ENCODE measurements at places on chromosomes 12 and 14.

- peaks cover 54% of the 10 kb centered on the region for H3K27me3 ChIP-seq
- H3K4me3 ChIP-seq, result no peak overlapping the region
- no peaks in the 10 kb centered on the region for H3K36me3 ChIP-seq
Observed at GRCh38 chr12:42475106-42475505, 114.4 kb downstream of the PRICKLE1 start.

- DNase-seq, result no peak
- no peak overlapping the region for H3K4me3 ChIP-seq
Observed at GRCh38 chr14:45361727-45362126, 108.7 kb upstream of the MIS18BP1 start.

DNA sequence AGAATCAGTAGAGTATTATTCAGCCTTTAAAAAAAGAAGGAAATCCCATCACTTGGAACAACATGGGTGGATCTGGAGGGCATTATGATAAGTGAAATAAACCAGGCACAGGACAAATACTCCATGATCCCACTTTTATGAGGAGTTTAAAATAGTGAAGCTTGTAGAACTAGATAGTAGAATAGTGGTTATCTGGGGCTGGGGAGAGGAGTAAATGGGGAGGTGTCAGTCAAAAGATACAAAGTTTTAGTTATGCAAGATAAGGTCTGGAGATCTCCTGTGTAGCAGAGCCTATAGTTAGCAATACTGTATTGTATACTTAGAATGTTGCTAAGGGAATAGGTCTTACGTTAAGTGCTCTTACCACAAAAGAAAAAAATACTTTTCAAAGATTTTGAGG is 64.9 kb downstream of the RIC8B start:
- peaks cover 19% of the 10 kb centered on the region for H3K36me3 ChIP-seq
- no peak for DNase-seq
- H3K27ac ChIP-seq, result no peak overlapping the region
- no peak overlapping the region for H3K4me3 ChIP-seq
- no peaks in the 10 kb centered on the region for H3K27me3 ChIP-seq

DNA sequence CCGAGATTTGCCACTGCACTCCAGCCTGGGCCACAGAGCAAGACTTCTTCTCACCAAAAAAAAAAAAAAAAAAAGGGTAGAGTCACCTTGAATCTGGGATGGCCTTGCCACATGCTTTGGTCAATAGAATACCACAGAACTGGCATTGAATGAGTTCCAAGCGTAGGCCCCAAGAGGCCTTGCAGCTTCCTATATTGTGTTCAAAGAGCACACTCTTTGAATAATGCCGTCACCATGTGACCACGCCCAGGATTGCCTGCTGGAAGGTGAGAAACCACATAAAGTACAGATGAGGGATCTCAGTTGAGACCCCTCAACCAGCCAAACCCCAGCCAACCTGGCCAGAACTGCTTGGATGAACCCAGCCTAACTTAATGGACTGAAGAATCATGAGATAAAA is 239.2 kb upstream of the AMIGO2 start:
- peaks cover 2% of the 10 kb centered on the region for H3K36me3 ChIP-seq
- no peak overlapping the region for H3K27ac ChIP-seq
- H3K4me3 ChIP-seq, result no peak overlapping the region

- no peak overlapping the region for H3K4me3 ChIP-seq
- H3K4me1 ChIP-seq, result peaks cover 2% of the 10 kb centered on the region
- H3K27me3 ChIP-seq, result no peaks in the 10 kb centered on the region
- H3K36me3 ChIP-seq, result peaks cover 3% of the 10 kb centered on the region
Observed at GRCh38 chr14:67285876-67286452, 44.7 kb downstream of the PALS1 start.

- peaks cover 5% of the 10 kb centered on the region for H3K4me1 ChIP-seq
- no peak overlapping the region for H3K4me3 ChIP-seq
- H3K36me3 ChIP-seq, result no peaks in the 10 kb centered on the region
- H3K27ac ChIP-seq, result no peak overlapping the region
- DNase-seq, result no peak
Observed at GRCh38 chr14:99779751-99780150, 13.5 kb upstream of the EML1 start.

GRCh38 chr14:79376557-79376956 is 834.7 kb downstream of the DIO2 start:
- no peak overlapping the region for H3K4me3 ChIP-seq
- DNase-seq, result no peak
- no peaks in the 10 kb centered on the region for H3K36me3 ChIP-seq
- H3K27me3 ChIP-seq, result no peaks in the 10 kb centered on the region
- no peak overlapping the region for H3K27ac ChIP-seq

GRCh38 chr14:93301821-93302447 is 30.9 kb downstream of the BTBD7 start:
- H3K4me3 ChIP-seq, result no peak overlapping the region
- no peaks in the 10 kb centered on the region for H3K27me3 ChIP-seq
- H3K4me1 ChIP-seq, result peaks cover 40% of the 10 kb centered on the region
- no peaks in the 10 kb centered on the region for H3K36me3 ChIP-seq
- no peak overlapping the region for H3K27ac ChIP-seq

- no peak overlapping the region for H3K4me3 ChIP-seq
- H3K27me3 ChIP-seq, result peaks cover 66% of the 10 kb centered on the region
- no peaks in the 10 kb centered on the region for H3K36me3 ChIP-seq
- H3K27ac ChIP-seq, result no peak overlapping the region
- peaks cover 15% of the 10 kb centered on the region for H3K4me1 ChIP-seq
Observed at GRCh38 chr12:93592641-93593406, 20.3 kb downstream of the SOCS2 start.

DNA sequence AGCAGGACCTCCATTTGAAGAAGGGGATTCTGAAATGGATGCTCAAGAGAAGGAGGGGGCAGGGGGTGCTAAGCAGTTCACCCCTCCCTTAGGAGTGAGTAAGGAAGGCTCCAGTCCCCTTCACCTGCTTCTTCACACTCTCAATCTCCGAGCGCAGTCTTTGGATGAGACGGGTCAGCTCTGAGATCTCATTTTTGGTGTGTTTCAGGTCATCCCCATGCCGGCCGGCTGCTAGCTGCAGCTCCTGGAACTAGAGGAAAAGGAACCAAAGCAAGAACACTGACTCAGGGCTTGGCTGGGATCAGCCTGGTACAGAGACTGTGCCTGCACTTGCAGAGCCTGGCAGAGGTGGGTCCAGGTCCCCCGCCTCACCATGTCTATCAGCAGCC is 7.3 kb downstream of the KRT73 start:
- H3K4me3 ChIP-seq, result no peak overlapping the region
- no peak for DNase-seq
- no peaks in the 10 kb centered on the region for H3K36me3 ChIP-seq
- peak overlapping the region; percentile 16 for H3K27ac ChIP-seq
- no peaks in the 10 kb centered on the region for H3K27me3 ChIP-seq

DNA sequence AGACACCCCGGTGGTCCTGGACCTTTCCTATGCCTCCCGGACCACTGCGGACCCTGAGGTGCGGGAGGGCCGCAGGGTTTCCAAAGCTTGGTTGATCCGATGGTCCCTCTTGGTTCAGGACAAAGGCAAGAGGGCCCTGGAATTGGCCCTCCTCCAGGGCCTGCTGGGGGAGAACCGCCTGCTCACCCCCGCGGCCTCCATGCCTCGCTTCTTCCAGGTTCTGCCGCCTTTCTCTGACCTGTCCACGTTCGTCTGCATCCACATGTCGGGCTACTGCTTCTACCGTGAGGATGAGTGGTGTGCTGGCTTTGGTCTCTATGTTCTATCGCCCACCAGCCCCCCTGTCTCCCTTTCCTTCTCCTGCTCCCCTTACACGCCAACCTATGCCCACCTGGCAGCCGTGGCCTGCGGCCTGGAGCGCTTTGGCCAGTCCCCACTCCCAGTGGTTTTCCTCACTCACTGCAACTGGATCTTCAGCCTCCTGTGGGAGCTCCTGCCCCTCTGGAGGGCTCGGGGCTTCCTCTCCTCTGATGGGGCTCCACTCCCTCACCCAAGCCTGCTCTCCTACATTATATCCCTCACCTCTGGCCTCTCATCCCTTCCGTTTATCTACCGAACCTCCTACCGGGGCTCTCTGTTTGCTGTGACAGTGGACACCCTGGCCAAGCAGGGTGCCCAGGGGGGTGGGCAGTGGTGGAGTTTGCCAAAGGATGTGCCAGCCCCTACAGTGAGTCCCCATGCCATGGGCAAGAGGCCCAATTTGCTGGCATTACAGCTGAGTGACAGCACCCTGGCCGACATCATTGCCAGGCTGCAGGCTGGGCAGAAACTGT is 13.8 kb downstream of the CBLN3 start:
- no peak for DNase-seq
- no peak overlapping the region for H3K4me3 ChIP-seq
- peaks cover 4% of the 10 kb centered on the region for H3K27me3 ChIP-seq
- H3K4me1 ChIP-seq, result no peaks in the 10 kb centered on the region
- H3K36me3 ChIP-seq, result no peaks in the 10 kb centered on the region
- no peak overlapping the region for H3K27ac ChIP-seq

- DNase-seq, result no peak
- H3K4me1 ChIP-seq, result no peaks in the 10 kb centered on the region
- peaks cover 25% of the 10 kb centered on the region for H3K36me3 ChIP-seq
Observed at GRCh38 chr12:45912774-45913173, 77.6 kb downstream of the SCAF11 start.

- H3K27me3 ChIP-seq, result no peaks in the 10 kb centered on the region
- peaks cover 42% of the 10 kb centered on the region for H3K4me1 ChIP-seq
- DNase-seq, result no peak
- H3K27ac ChIP-seq, result peak within 1 kb of the TSS; percentile 98
Observed at GRCh38 chr12:49367381-49368239, at the start of gene SPATS2. TSS of gene SPATS2 (plus strand) at chr12:49367462. CDS start at chr12:49461013, 93,551 bp downstream.

GRCh38 chr12:12608557-12608957 is 3.1 kb upstream of the CREBL2 start:
- no peaks in the 10 kb centered on the region for H3K27me3 ChIP-seq
- peaks cover 58% of the 10 kb centered on the region for H3K4me1 ChIP-seq
- peaks cover 19% of the 10 kb centered on the region for H3K36me3 ChIP-seq
- no peak overlapping the region for H3K4me3 ChIP-seq
- peak overlapping the region; percentile 19 for H3K27ac ChIP-seq

- H3K36me3 ChIP-seq, result peaks cover 29% of the 10 kb centered on the region
- peak overlapping the region; percentile 59 for H3K27ac ChIP-seq
- no peak for DNase-seq
- peaks cover 67% of the 10 kb centered on the region for H3K4me1 ChIP-seq
- no peak overlapping the region for H3K4me3 ChIP-seq
- H3K27me3 ChIP-seq, result no peaks in the 10 kb centered on the region
Observed at GRCh38 chr14:71362920-71363584, 455.8 kb downstream of the PCNX1 start.

GRCh38 chr12:31962076-31962475 is 2.9 kb downstream of the RESF1 start:
- peak overlapping the region; percentile 96 for H3K27ac ChIP-seq
- H3K4me1 ChIP-seq, result peaks cover 80% of the 10 kb centered on the region
- DNase-seq, result no peak
- H3K4me3 ChIP-seq, result peak overlapping the region; percentile 96
- H3K36me3 ChIP-seq, result peaks cover 86% of the 10 kb centered on the region
- no peaks in the 10 kb centered on the region for H3K27me3 ChIP-seq

- no peak overlapping the region for H3K27ac ChIP-seq
- H3K36me3 ChIP-seq, result no peaks in the 10 kb centered on the region
- H3K4me3 ChIP-seq, result no peak overlapping the region
- peaks cover 8% of the 10 kb centered on the region for H3K4me1 ChIP-seq
Observed at GRCh38 chr12:89384807-89385206, 32.5 kb upstream of the DUSP6 start.

- DNase-seq, result no peak
- no peaks in the 10 kb centered on the region for H3K36me3 ChIP-seq
- H3K27me3 ChIP-seq, result no peaks in the 10 kb centered on the region
- no peak overlapping the region for H3K27ac ChIP-seq
Observed at GRCh38 chr12:75932241-75932640, 99.3 kb downstream of the PHLDA1 start.

DNA sequence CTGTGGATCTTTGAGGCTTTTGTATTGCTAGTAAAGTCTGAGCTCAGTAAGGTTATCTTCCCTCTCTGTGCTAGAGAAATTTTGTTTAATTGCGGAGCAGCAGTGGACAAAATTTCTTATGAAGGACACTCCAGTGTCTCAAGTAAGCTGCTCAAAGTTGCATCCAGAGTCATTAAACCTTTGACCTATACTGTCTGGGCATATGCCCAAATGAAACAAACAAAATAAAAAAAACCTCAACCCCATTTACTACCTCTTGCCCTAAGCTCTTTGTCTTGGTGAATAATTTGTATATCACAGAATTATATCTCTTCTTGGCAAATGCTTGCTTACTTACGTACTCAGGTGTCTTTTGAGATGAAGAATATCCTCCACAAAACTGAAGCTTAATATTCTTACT is 465.2 kb downstream of the SOX5 start:
- no peak for DNase-seq
- no peaks in the 10 kb centered on the region for H3K4me1 ChIP-seq
- no peaks in the 10 kb centered on the region for H3K36me3 ChIP-seq
- no peak overlapping the region for H3K27ac ChIP-seq
- H3K27me3 ChIP-seq, result no peaks in the 10 kb centered on the region

DNA sequence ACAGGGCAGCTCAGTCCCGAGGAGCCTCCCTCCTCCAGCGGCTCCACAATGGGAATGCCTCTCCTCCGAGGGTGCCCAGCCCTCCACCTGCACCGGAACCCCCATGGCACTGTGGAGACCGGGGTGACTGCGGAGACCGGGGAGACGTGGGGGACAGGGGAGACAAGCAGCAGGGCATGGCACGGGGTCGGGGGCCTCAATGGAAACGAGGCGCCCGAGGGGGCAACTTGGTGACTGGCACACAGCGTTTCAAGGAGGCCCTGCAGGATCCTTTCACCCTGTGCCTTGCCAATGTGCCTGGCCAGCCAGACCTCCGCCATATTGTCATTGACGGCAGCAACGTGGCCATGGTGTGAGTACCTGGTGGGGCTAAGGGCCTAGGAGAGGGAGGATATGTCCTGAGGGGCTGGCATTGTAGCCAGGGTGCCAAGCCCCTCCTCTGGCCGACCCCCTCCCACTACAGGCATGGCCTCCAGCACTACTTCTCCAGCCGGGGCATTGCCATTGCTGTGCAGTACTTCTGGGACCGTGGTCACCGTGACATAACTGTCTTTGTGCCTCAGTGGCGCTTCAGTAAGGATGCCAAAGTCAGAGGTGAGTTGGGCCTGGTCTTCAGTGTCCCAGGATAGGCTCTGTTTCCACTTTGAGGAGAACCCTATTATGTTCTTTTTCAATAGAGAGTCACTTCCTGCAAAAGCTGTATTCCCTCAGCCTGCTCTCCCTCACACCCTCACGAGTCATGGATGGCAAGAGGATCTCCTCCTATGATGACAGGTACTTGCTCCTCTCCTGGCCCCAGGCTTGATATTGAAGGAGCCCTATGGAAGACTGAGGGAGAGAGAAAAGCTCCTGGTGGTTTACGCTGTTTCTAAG is 2.7 kb downstream of the KHNYN start:
- DNase-seq, result no peak
- peaks cover 70% of the 10 kb centered on the region for H3K36me3 ChIP-seq
- H3K4me1 ChIP-seq, result peaks cover 43% of the 10 kb centered on the region

DNA sequence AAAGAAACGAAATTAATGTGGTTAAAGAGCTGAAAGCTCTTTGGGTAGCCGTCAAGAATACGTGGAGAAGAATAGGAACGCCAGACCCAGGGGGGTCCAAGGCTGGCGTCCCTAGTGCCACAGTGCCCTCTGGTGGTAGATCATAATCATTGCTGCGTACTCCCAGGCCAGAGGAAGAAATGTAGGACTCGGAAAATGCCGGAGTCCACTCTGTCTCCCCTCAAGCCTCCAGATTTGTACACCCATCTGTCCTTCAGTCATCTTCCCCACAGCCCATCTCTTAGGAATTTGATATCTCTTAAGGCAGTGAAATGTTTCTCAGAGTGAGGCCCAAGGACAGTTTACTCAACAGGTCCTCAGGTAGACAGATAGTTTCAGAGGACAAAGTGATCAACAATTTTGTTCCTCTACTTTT is 25.4 kb upstream of the PLEKHG6 start:
- peaks cover 12% of the 10 kb centered on the region for H3K27me3 ChIP-seq
- H3K4me3 ChIP-seq, result no peak overlapping the region
- no peak overlapping the region for H3K27ac ChIP-seq

- peaks cover 39% of the 10 kb centered on the region for H3K36me3 ChIP-seq
- no peaks in the 10 kb centered on the region for H3K27me3 ChIP-seq
- H3K4me1 ChIP-seq, result peaks cover 76% of the 10 kb centered on the region
- H3K4me3 ChIP-seq, result no peak overlapping the region
- H3K27ac ChIP-seq, result peak overlapping the region; percentile 77
Observed at GRCh38 chr14:50783563-50783962, 47.4 kb downstream of the NIN start.

Data from activated T-cell treated with anti-CD3 and anti-CD28 coated beads, Interleukin-2, amount 50 U/mL, for 24 hours (primary cell).